Endothelial cell of coronary artery (primary cell): ENCODE measurements at places on chromosomes 4 and X. TPM values are rescaled to one million over a fixed set of nuclear protein-coding genes. Genes with fewer than 3 reads are reported as not detected.

The BEX5 gene
- 1.7 and 3.9 TPM in 2 replicates for total RNA-seq

The BOD1L1 gene
- 29.3 and 32.0 TPM in 2 replicates for total RNA-seq

The MAGEA12 gene
- not detected in 2 replicates for total RNA-seq

The SH3RF1 gene
- total RNA-seq = 11.3 and 17.4 TPM in 2 replicates

The C4orf36 gene
- total RNA-seq = 0.18 TPM in 1 of 2 replicates, not detected in the other

The ADGRL3 gene
- total RNA-seq = 4.3 TPM in 1 of 2 replicates, not detected in the other

The FAM184B gene
- under 0.01 TPM in 1 of 2 replicates, not detected in the other for total RNA-seq

The SRPK3 gene
- 0.09 TPM in 2 replicates for total RNA-seq

The CYTL1 gene
- total RNA-seq = 30.6 and 109 TPM in 2 replicates

The RAB39B gene
- under 0.01 and 0.09 TPM in 2 replicates for total RNA-seq

The GRIA2 gene
- total RNA-seq = under 0.01 TPM in 1 of 2 replicates, not detected in the other

The ANOS1 gene
- total RNA-seq = 0.28 and 0.54 TPM in 2 replicates

The PPP2R2C gene
- 0.09 and 0.66 TPM in 2 replicates for total RNA-seq

The CLIC2 gene
- 0.56 and 0.72 TPM in 2 replicates for total RNA-seq

The PAGE2B gene
- not detected in 2 replicates for total RNA-seq

The CHST7 gene
- total RNA-seq = 24.2 and 25.2 TPM in 2 replicates

The NIPAL1 gene
- 1.0 and 1.4 TPM in 2 replicates for total RNA-seq

The HPRT1 gene
- 14.8 and 33.0 TPM in 2 replicates for total RNA-seq

The ARHGAP36 gene
- total RNA-seq = 0.09 TPM in 1 of 2 replicates, not detected in the other

The DGAT2L6 gene
- total RNA-seq = not detected in 2 replicates

The MXD4 gene
- total RNA-seq = 70.3 and 94.7 TPM in 2 replicates

The TMSB15C gene
- 3.6 and 5.3 TPM in 2 replicates for total RNA-seq

The FAM9C gene
- total RNA-seq = not detected in 2 replicates

The TIMM17B gene
- 16.2 and 18.1 TPM in 2 replicates for total RNA-seq
